ENCODE measurements at places on chromosomes 7 and 10. TPM values are rescaled to one million over a fixed set of nuclear protein-coding genes. Genes with fewer than 3 reads are reported as not detected.

DNA sequence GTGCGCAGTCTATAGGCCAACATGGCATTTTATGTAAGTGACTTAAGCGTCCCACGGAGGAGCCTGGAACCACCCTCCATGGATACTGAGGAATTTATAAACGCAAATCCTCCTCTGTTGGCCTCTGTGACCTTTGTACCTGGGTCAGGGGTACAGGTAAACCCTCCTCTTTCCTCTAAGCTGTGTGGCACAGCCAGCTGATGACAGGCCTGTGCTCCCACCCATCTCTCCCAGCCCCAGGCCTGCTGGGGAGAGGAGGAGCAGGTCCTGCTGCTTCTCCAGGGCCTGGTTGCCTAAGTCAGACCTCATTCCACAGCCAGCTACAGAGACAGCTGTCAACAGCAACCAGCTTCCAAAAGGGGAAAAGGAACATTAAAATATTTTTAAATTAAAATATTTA, 5.0 kb downstream of the AVPI1 start:
- no peak for DNase-seq

DNA sequence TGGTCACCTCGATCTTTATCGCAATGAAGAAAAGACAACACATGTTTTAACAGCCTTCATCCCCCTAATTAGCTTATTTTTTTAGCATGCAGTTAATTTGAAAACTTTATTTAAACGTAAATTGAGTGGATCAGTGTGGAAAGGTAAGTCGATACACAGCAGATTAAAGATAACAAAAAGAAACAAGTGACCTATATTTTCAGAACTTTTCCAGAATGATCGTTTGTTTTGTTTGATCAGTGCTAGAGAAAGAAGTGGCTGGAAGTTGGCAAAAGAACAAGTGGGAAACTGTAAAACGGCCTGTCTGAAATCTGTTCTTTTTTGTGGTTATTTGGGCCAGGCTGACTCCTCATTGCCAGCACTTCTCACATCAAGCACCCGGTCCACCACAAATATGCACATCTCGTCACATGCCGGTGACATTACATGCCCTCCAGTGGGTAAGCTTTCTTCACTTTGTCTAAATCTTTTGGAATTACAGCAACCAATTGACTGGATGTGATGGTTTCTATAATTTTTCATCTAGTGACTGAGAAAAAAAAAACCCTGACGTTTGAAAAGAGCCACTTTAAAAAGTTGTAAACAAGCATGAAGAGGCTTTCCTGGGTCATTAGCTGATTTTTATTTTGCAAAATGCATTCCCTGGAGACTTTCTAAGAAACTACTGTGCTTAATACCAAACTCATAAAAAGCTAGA, 33.2 kb downstream of the C7orf33 start:
- no peak for DNase-seq

DNA sequence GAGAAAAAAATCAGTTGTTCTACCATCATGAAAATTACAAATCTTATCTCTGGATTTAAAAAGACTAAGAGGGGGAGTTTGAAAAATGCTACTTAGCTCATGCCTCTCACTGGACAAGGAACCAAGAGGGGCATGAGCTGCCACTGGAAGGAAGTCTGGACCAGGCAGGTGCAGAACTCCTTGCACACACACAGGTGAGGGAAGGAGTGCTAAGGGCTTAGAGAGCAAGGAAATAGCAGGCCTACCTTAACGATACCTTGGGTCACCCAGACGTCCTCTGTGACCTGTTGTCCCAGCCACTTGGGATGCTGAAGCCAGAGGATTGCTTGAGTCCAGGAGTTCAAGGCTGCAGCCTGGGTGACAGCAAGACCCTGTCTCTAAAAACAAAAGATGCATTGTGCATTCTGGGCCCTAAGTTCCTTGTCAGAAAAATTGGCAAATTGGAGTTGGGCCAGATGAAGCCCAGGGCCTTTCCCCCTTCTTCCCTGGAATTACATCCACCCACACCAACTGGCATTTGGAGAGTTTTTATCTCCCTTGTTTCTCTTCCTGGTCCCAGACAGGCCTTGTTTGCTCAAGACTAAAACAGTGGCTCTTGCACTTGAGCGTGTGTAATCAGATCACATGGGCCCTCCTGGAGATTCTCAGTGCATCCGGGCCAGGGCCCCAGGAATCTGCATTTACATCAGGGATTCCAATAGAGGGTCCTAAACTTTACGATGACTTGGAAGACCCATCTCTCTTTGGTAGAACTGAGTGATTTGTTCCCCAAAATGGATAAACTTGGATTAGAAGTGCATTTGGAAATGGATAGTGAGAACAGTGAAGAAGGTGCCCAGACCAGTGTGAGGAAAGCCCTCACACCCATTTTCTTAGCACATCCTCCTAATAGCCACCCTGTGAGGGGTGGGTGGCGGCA, 3.0 kb downstream of the DDIT4 start:
- no peak for DNase-seq

- peak; percentile 29 for DNase-seq
Measured at GRCh38 chr7:105963038-105963667, at the start of gene CDHR3. CDHR3 (plus strand) TSS chr7:105963264; CDS start chr7:105963319, 55 bp downstream.

GRCh38 chr10:61486738-61487396, 33.7 kb upstream of the TMEM26 start:
- DNase-seq = no peak

- DNase-seq = no peak
Measured at GRCh38 chr7:50274361-50274760, 30.2 kb upstream of the IKZF1 start.

DNA sequence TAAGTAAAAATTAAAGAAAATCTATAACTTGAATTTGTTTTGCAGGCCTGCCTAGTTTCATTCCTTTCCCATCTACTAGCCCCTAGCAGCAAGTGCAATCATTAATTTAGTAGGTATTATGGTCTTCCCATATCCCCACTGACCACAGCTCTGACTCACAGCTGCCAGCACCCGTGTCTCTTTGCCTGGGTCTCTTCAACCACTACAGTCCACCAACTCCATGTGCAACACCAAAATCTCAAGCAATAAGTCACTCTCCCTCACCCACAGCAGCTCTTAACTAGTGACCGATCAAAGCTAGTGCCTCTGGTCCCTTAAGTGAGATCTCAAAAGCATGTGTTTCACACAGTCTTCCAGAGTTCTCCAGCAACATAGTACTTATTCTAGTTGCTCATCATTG, 26.0 kb upstream of the THSD7A start:
- DNase-seq = no peak

DNA sequence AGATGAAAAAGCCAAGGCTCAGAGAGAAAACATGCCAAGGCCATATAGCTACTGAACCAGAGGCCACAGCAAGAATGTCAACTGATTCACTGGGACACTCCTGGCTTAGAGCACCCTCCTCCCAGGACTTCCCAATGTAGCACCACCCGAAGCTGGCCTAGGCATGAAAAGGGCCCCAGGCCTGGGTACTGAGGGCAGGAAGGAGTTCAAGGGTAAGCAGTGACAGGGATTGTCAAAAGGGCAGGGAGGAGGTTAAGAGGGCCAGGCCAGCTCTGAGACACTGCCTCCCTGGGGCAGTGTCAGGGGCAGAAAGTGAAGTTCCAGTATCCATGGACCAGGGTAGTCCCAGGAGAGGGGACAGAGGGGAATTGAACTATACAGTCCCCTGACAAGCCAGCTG, 57.8 kb downstream of the FRMPD2 start:
- no peak for DNase-seq

GRCh38 chr7:45689797-45690761, 115.9 kb downstream of the ADCY1 start:
- peak; percentile 10 for DNase-seq

Gene PNLIPRP2
- not detected for total RNA-seq

GRCh38 chr10:31031205-31031557, 484 bp downstream of the ZNF438 start:
- DNase-seq = no peak

- no peak for DNase-seq
Measured at GRCh38 chr10:56920601-56921261, 559.7 kb upstream of the ZWINT start.

Data from upper lobe of left lung (tissue), 6 donors.